ENCODE measurements at places on chromosomes 3 and 15.

DNA sequence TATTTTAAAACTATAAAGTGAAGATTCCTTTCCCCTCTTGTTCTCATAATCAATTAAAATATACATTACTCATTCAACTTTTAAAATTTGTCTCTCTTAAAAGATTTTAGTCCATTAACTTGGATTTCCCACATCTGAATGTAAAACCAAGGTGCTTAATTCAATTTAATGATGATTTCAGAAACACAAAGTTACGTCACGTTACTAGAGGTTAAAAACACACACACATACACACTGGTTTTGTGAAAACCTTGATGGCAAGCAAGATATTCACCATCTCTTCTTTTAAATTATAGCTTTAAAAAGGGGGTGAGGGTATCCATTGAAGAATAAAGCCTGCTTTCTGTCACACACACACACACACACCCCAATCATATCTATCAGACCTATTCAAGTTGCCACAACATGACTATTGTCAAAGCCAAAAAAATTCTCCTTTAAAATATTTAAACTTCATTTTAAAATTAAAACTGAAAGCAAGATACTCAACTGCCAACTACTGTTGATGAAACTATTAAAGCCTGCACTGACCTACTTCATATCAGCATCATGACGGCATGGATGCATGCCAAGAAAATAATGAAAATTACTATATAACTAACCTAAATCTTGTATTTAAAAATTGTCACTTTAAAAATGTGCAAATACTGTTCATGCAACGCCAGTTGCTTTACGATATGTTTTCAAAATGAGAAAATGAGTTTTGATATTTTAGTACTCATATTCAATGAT lies 2.1 kb downstream of the RFX7 start:
- no peak for DNase-seq

GRCh38 chr15:85592148-85592547 lies 202.6 kb downstream of the KLHL25 start:
- DNase-seq = peak; percentile 47

- DNase-seq = no peak
Observed at GRCh38 chr3:55620351-55621025, 133.4 kb upstream of the WNT5A start.

- no peak for DNase-seq
Observed at GRCh38 chr3:150495563-150496168, 50.6 kb downstream of the SERP1 start.

DNA sequence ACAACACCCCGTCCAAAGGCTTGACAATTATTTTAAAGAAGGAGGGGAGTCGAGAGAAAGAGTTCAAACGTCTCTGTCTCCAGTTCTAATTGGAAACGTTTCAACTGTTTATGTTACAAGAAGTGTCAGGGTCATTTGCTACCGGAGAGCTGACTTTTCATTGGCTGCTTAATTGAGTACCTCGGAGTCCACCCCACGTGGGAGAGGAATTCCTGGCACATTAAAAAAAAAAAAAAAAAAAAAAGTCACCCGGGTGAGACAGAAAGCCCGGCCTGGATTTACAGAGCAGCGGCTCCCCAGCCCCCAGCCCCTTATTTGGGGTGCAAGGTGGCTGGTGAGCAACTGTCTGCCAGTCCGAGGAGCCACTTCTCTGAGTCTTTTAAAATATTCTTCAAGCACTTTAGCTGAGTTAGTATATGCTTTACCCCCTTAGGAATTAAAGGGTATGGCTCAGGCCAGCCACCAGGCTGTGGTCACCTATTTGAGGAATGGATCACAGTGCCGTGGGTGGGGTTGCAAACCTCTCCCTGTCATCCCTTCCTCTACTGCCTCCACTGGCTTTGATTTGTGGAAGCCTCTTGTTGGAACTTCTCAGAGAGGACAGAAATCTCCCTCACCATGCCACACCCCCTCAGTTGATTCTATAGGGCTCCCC lies 3.9 kb upstream of the TLE3 start:
- DNase-seq = peak; percentile 83

DNA sequence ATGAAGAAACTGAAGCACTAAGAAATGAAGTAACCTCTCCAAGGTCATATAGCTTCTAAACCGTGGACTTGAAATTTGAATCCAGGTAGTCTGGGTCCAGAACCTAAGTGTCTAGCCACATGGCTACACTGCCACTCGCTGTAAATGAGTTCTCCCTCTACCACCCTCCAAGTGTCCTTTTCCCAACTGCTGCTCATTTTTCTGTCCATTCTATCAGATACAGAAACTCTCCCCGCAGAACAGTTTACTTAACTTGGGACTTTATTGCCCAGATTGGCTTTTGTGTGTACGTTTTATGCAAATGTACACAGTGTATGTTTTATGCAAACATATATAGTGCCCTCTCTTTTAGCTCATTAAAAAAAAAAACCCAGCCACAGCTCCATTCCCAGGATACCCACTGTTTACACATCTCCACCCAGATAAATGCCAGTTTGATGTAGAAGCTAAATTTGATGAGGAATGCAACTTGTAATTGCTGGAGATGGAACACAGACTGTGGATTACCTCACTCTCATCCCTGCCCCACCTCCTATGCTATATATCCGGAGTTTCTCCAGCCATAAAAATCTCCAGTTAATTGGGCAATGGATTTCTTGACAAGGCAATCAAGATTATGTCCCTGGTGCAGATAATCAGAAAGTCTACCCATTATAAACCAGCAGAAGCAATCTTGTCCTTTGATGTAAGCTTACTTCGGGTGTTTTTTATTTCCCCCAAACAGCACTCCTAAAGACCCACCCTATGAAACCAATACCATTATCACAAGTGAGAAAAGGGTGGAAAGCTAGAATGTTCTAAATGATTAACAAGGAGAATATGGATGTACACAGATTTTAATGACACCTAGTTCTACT lies 42.0 kb downstream of the THBS1 start:
- DNase-seq = no peak

DNA sequence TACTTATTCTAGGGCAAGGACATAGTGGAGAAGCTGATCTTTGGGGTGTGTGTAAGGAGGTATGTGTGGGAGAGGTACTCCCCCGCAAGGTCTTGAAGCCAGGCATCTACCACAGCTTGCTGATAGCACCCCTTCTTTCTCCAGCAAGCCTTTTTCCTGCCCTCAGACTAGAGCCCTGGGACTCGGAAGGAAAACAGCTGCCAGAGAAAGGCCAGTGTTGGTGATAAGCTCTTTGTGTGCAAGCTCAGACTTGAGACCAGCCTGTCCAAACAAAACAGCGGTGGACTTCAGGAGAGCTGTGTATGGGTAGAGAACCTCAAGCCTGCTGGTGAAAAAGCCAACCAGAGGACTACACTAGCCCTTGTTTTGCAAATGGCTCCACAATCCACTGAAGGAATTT lies 1028.6 kb downstream of the MCTP2 start:
- no peak for DNase-seq

DNA sequence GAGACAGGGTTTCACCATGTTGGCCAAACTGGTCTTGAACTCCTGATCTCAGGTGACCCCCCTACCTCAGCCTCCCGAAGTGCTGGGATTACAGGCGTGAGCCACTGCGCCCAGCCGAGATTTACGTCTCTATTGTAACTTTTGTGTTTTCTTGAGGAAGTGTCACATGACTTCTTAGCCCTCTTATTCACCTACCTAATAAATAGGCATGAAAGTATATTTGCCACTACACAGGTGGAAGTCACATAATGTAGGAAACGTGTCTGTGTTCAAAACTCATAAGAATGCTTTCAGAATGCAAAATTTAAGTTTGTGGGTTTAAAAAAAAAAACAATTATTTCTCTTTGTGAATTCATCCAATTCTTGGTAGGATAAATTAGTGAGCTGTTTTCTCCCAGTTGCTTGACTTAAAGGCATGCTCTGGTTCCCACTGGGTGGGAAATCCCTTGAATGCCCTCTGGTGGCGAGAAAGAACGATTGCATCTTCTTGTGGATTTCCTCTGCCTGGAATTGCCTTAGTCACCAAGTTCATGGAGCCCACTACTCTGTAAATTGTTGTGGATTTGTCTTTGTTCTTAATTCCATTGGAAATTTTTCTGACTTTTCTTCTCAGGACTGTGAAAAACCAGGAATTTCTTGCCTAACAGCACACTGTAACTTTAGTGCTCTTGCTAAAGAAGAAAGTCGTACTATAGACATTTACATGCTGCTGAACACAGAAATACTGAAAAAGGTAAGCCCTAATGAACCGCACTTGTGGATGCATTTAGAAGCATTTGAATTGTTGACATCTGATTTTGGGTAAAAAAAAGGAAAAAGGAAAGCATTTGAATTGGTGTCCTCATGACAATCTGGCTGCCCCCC lies 82.2 kb upstream of the CTDSPL start:
- DNase-seq = no peak

- DNase-seq = no peak
Observed at GRCh38 chr3:111721747-111722146, 126.6 kb upstream of the ZBED2 start.

GRCh38 chr15:56341201-56341600 lies 24.0 kb upstream of the TEX9 start:
- no peak for DNase-seq

DNA sequence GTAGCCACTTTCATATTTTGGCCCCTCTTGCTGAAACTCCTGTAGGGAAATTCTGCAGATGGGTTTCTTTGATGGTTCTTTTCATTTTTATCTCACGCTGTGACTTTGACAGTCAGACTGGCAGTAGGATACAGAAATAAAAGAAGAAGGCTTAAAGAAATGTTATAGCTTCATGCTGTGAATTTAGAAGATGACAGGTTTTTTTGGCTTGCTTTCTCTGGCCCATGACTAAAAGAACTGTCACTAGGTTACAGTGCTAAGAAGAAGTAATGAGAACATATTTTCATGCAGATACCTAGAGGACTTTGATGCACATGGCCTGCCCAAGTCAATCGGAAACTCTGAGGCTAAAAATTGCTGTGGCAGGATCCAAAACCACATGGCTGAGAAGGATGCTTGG lies 334.5 kb downstream of the EPHA6 start:
- DNase-seq = no peak
